Immature natural killer cell (primary cell): ENCODE measurements at places on chromosomes 7 and 10.
A peak's percentile ranks its signal among the peaks of the same experiment; 100 is the strongest.

DNA sequence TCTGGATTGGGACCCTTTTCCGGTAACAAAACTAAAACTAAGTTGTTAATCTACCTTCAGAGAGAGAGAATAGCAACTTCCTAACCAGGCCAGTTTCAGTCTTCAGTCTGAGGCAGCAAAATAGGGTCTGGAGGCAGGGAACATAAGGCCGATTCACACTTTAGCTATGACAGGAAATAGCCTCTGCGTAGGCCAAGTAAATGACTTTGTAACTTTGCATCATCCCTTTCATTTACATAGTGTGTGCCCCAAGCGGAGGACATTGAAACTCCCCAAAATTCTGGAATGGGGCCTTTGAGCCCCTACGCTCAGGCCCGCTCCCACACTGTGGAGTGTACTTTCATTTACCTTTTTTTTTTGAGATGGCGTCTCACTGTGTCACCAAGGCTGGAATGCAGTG is 1.7 kb upstream of the UPP1 start:
- H3K4me1 ChIP-seq: peaks cover 75% of the 10 kb centered on the region
- H3K4me3 ChIP-seq: peak overlapping the region; percentile 83
- H3K36me3 ChIP-seq: peaks cover 21% of the 10 kb centered on the region
- H3K27me3 ChIP-seq: peaks cover 24% of the 10 kb centered on the region
- peak; percentile 74 for DNase-seq

GRCh38 chr7:155257482-155258225 is 40.0 kb upstream of the INSIG1 start:
- H3K27me3 ChIP-seq: no peaks in the 10 kb centered on the region
- H3K27ac ChIP-seq: no peak overlapping the region
- H3K4me1 ChIP-seq: no peaks in the 10 kb centered on the region
- no peak for DNase-seq
- no peaks in the 10 kb centered on the region for H3K36me3 ChIP-seq

- H3K4me1 ChIP-seq: no peaks in the 10 kb centered on the region
- H3K4me3 ChIP-seq: no peak overlapping the region
- peaks cover 3% of the 10 kb centered on the region for H3K27me3 ChIP-seq
- no peak for DNase-seq
- no peaks in the 10 kb centered on the region for H3K36me3 ChIP-seq
These were observed 143.3 kb downstream of the KCNMA1 start for GRCh38 chr10:77494327-77494726.

DNA sequence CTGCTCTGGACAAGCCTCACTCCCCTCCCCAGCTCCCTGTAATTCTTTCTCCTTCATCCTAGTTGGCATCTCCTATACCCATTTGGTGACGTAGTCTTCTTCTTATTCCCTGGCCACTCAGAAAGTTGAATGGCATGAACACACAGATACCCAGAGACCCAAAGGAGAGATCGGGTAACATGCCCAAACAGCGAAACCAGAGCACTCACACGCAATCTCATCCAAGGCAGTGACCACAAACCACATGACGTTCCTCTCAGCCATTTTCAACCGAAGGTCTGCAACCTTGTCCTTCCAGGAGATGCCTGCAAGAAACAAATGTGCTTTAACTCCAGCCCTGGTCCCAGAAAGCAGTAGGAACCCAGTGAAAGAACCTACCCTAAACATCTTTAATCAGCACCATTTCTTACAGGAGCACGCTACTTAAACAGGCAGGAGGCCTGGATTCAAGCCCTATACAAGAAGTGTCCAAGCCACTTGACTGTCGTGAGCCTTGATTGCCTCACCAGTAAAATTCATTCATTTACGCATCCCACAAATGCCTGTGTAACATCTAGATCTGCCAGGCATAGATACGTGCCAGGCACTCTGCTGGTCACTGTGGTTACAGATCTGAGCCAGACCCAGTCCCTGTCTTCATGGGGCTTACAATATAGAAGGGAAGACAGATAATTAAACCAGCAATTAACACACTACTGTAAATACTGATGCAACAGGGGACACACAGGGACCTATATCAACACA is 37.1 kb downstream of the XPNPEP1 start:
- peaks cover 36% of the 10 kb centered on the region for H3K4me1 ChIP-seq
- H3K4me3 ChIP-seq: no peak overlapping the region
- DNase-seq: no peak
- peaks cover 2% of the 10 kb centered on the region for H3K27me3 ChIP-seq
- H3K27ac ChIP-seq: peak overlapping the region; percentile 43

DNA sequence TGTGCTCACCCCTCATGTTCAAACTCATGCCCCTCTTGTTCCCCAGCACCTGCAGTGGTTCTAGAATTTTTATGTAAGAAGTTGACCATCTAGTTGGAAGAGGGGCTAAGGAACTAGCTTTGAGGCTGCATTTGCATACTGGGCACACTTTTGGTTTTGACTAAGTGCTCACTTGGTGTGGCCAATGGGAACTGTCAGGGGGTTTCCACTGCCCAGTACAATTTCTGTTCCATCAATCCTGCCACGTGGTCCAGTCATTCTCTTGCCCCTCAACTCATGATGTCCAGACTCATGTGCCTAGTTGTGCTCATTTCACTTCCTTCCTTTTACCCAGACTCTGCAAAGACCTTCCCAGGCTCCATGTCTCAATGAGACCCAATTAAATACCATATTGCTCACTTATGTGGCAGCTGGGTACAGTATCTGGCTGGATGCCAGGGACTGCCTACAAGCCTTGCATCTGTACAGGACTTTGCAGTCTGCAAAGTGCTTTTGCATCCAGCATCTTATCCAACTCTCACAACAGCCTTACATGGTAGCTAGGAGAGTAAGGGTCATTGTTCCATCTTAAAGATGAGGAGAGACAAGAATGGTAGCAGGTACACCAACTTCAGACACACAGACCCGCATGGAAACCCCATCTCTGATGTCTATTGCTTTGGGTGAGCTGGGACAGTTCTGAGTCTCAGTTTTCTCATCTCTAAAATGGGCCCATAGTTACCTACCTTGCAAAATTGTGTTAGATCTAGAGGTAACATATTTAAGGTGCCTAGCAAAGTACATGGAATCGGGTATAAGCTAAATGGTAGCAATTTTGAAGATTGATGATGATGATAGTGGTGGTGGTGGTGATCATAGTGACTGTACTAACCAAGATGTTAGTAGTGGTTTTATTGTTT is 30.1 kb upstream of the KCNMA1 start:
- DNase-seq: no peak
- no peaks in the 10 kb centered on the region for H3K4me1 ChIP-seq
- H3K36me3 ChIP-seq: no peaks in the 10 kb centered on the region
- H3K27ac ChIP-seq: no peak overlapping the region

GRCh38 chr10:118412932-118413331 is 70.8 kb upstream of the FAM204A start:
- H3K4me1 ChIP-seq: no peaks in the 10 kb centered on the region
- peaks cover 5% of the 10 kb centered on the region for H3K27me3 ChIP-seq
- no peaks in the 10 kb centered on the region for H3K36me3 ChIP-seq
- no peak overlapping the region for H3K27ac ChIP-seq
- H3K4me3 ChIP-seq: no peak overlapping the region

GRCh38 chr7:100789055-100789454 is 38.3 kb downstream of the EPHB4 start:
- H3K27me3 ChIP-seq: peaks cover 7% of the 10 kb centered on the region
- peaks cover 3% of the 10 kb centered on the region for H3K4me1 ChIP-seq
- no peak for DNase-seq
- H3K4me3 ChIP-seq: no peak overlapping the region
- H3K27ac ChIP-seq: no peak overlapping the region

- H3K4me1 ChIP-seq: peaks cover 24% of the 10 kb centered on the region
- H3K4me3 ChIP-seq: no peak overlapping the region
- no peak overlapping the region for H3K27ac ChIP-seq
- H3K27me3 ChIP-seq: peaks cover 23% of the 10 kb centered on the region
- no peaks in the 10 kb centered on the region for H3K36me3 ChIP-seq
- peak; percentile 87 for DNase-seq
These were observed 19.1 kb upstream of the KLF6 start for GRCh38 chr10:3803927-3804741.

DNA sequence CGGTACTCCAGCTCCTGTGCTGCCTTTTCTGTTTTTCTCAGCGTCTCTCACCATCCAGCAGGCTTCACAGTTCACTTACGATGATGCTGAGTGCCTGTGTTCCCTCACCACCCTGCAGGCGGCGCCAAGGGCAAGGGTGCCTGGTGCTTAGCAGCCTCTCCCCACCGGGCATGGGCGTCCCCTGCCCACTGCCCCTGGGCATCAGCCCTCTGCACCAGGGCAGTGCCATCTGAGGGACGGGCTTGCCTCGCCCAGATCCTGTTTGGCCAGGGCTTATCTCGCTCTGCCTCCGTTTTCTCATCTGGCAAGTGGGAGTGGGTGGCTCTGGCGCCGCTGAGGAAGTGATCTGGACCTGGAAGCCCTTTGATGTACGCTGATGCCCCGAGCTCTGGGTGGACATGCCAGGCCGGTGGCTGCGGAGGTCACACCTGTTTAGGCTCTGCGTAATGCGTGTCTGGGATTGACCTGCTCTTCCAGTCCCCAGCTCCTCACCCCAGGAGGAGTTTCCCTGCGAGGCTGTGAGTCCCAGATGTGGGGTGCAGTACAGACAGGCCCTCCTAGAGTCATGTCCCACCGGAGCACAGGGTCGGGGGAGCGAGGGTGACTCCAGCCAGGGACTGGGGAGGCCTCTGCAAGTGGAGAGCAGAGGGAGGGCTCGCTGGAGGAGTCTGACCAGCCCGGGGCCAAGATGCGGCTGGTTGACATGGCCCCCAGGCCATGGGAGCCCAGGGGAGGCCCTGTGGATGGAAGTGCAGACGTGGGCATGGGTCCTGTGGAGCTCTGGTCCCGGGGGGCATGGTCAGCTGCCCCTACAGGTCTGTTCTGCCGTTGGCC is 11.8 kb downstream of the TTYH3 start:
- H3K36me3 ChIP-seq: no peaks in the 10 kb centered on the region
- H3K4me3 ChIP-seq: no peak overlapping the region
- H3K4me1 ChIP-seq: peaks cover 28% of the 10 kb centered on the region
- no peak for DNase-seq

DNA sequence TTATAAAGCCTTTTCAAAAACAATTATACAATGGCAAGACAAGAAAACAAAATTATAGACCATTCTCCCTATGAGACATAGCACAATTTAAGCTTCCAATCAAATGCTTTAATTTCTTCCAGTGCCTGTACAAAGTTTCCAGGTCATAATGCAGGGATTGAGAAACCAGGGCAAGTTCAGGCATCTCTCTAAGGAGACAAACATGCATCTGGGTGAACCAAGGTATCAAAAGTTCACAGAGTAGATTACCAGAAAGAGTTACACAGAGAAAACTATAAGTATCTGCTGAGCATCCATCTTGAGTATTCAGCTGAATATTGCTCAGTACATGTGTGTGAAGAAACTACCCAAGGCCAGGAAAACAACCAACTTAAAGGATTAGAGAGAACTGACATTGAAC is 89.1 kb downstream of the COL28A1 start:
- H3K4me1 ChIP-seq: no peaks in the 10 kb centered on the region
- peaks cover 2% of the 10 kb centered on the region for H3K27me3 ChIP-seq
- H3K27ac ChIP-seq: no peak overlapping the region
- DNase-seq: no peak

DNA sequence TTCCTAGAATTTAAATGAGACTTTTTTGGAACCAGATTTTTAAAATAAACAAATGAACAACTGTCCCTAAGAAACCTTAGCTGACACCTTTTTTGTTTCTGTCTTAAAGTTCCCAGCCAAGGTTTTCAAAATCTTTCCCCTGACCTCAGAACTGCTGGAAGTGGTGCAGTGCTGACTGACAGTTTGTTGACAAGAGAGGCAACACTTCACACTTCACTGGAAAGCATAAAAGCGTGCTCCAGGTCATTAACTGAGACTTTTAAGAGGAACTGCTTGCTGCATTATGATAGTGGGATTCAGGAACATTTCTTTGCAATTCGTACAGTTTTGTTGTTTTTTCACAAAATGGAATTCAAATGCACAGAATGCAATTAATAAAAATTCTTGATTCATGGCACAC is 36.2 kb downstream of the SYPL1 start:
- H3K27ac ChIP-seq: no peak overlapping the region
- no peak for DNase-seq
- H3K4me3 ChIP-seq: no peak overlapping the region
- peaks cover 52% of the 10 kb centered on the region for H3K4me1 ChIP-seq
- no peaks in the 10 kb centered on the region for H3K36me3 ChIP-seq

- no peak overlapping the region for H3K4me3 ChIP-seq
- no peaks in the 10 kb centered on the region for H3K36me3 ChIP-seq
- H3K27me3 ChIP-seq: no peaks in the 10 kb centered on the region
- DNase-seq: no peak
- H3K27ac ChIP-seq: no peak overlapping the region
These were observed 165.6 kb downstream of the TPK1 start for GRCh38 chr7:144670218-144670617.
